ENCODE measurements at places on chromosomes 13 and 19. TPM values are rescaled to one million over a fixed set of nuclear protein-coding genes. Genes with fewer than 3 reads are reported as not detected.
A peak's percentile ranks its signal among the peaks of the same experiment; 100 is the strongest.

ZNF726 gene
- 0.54 TPM for total RNA-seq

ZNF382 gene
- 18.3 TPM for total RNA-seq

DNA sequence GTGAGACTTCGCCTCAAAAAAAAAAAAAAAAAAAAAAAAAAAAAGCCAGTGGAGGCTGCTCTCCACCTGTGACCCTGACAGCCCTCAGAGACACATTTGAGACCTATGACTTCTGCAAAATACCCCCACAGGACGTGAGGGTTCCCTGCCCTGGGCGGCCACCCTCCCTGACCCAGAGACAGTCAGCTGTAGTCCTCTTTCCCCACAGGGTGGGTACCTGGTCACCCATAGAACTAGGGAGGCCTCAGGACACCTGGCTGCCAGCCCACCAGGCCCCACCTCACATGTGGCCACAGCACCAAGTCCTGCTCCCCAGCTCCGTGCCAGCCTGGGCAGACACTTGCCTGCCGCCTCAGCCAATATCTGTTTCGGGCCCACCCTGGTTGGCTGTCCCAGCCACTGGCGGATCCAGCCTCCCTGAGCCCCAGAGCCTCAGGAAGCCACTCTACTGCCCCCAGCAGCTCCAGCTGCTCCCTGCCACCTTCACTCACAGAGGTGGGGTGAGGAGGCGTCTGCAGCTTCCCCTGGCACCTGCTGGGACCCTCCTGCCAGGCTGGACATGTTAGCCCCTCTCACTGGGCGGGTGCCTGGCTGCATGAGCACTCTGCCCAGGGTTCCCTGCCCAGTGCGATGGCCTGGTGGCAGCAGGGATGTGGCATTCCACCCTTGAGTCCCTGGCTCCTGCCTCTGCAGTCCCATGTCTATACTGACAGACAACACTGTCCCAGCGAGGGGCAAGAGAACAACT is 6.9 kb downstream of the MKNK2 start:
- peak; percentile 77 for DNase-seq

DNA sequence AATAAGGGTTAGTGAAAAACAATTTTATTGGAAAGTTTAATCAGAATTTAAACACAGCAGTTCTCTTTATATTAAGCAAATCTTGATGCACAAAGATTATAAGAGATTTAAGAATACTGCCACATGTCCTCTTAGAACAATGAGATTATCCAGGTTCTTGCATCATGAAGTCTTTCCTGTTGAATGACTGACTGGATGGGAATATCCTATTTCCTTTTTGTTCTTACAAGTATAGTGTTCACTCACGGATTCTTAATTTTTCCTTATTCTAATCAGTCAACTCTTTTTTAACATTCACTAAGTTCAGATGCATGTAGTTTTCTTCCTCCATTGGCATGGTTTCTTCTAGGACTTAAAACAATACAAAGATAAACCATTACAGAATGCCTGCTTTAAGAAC is 10.1 kb downstream of the URI1 start:
- no peak for DNase-seq

GRCh38 chr19:681029-682019 is 5.1 kb downstream of the FSTL3 start:
- DNase-seq, result peak; percentile 88
